Chondrocyte (in vitro differentiated cells): ENCODE measurements at places on chromosomes 7 and 10. TPM values are rescaled to one million over a fixed set of nuclear protein-coding genes. Genes with fewer than 3 reads are reported as not detected.

- peaks cover 53% of the 10 kb centered on the region for H3K4me1 ChIP-seq
- H3K27me3 ChIP-seq = no peaks in the 10 kb centered on the region
- no peak for DNase-seq
These were observed 13.2 kb downstream of the HDAC9 start for GRCh38 chr7:18508443-18509427.

DNA sequence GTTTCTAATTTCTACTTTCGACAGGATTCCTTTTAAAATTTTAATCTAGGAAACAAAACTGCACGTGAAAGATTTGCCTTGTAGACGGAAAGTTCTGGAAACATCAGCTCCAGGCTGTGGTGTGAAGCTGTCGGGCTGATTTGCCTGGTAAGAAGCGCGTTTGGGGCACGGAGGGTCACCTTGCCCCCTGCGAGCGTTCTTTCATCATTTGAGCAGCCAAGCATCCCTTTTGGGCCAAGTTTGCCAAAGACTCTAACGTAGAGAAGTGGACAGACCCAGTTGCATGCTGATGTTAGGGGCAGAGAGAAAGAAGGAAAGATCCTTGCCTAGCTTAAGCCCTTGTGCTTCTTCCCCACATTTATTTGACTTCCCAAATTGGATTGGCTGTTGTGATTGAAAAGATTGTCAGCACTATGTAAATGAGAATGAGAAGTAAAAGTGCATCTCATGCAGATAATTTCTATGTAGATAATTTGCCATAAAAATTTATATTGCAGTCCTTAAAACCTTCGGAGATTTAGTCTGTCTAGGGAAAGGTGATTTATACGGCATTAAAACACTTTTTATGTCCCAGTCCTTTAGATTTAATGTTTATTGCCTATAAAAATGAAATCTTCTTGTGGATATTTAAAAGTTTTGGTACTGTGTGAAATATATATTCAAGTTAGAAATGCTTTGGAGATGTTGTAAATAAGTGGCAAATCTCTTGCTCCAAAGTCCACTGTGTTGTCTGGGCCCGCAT lies 76.1 kb downstream of the CUX1 start:
- peaks cover 35% of the 10 kb centered on the region for H3K4me1 ChIP-seq
- H3K36me3 ChIP-seq = no peaks in the 10 kb centered on the region
- no peak overlapping the region for H3K4me3 ChIP-seq
- DNase-seq = no peak
- H3K27me3 ChIP-seq = no peaks in the 10 kb centered on the region
- no peak overlapping the region for H3K27ac ChIP-seq

- H3K27ac ChIP-seq = no peak overlapping the region
- H3K4me1 ChIP-seq = no peaks in the 10 kb centered on the region
- H3K36me3 ChIP-seq = no peaks in the 10 kb centered on the region
- no peak overlapping the region for H3K4me3 ChIP-seq
- no peak for DNase-seq
These were observed 458.9 kb upstream of the ADARB2 start for GRCh38 chr10:2196272-2196671.

DNA sequence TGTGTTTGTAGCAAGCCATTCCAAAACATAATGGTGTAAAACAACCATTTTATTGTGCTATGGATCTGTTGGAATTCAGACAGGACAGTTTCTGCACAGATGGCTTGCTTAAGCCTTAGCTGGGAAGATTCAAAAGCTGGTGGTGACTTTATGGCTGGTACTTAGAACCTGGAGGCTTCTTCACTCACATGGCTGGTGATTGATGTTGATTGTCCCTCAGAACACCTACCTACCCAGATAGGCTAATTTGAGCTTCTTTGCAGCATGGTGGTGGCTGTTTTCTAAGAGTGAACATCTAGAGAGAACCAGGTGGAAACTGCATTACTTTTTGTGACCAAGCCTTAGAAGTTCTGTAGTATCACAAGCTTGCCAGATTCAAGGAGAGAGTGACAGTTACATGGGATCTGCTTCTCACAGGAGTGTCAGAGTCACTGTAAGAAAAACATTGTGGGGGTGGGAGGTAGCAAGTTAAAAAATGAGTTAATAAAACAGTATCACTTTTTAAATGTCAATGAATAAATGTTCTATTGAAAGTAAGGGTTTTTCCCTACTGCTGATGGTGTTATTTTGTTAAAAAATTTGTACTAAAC lies 7.1 kb downstream of the R3HCC1L start:
- H3K27me3 ChIP-seq = no peaks in the 10 kb centered on the region
- H3K4me1 ChIP-seq = peaks cover 44% of the 10 kb centered on the region

INA gene
- 10.4 to 31.1 TPM (median 30.1 TPM) in 3 replicates for total RNA-seq

BPGM gene
- total RNA-seq = 26.1 to 29.6 TPM (median 29.5 TPM) in 3 replicates

HMX2 gene
- not detected in 3 replicates for total RNA-seq

LRRC27 gene
- total RNA-seq = 10.2 to 14.4 TPM (median 13.2 TPM) in 3 replicates

SEMA4G gene
- 4.8 to 8.0 TPM (median 7.9 TPM) in 3 replicates for total RNA-seq
